GM20000 (cell line): ENCODE measurements at places on chromosomes 16 and 17.

DNA sequence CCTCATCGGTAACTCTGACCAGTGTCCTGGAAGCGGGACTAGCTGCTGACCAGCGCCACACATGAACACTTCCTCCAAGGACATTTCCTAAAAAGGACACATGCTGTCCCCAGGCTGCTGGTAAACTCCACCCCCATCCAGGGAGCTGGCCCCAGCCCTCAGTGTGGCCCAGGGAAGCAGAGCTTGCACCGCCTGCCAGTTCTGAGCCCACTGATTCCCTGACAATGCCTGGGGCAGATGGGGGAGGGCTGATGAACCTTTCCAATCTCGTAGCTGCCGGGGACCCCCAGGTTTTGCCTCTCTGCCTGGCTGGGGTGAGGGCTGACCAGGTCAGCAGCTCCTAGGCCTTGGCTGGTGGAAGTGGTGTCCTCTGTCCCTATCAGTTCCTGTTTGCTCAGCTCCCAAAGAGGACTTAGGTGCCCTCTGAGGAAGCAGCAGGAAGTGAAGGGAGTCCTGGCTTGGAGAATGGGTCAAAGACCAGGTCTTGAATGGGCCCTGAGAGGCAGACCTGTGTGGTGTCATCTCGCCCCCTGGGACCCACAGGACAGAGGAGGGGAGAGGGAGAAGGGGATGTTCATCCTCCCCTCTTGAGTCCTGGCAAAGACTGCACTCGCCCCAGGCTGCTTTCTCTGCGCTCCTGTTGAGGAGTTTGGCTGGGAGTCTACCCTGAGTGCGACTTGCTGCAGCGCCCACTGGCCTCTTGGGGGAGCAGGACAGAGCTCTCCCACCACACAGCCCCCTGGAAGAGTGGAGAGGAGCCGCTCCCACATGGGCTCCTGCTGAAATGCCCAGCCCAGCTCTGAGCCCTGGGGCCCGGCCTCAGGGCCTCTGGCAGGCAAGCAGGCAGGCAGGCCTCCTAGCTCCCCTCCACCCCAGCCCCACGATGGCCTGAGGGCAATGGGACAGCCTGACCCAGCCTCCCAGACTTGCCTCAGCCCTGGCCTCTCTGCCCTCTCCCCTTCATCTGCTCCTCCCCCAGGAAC, 16.8 kb downstream of the PDK2 start:
- DNase-seq, result no peak

DNA sequence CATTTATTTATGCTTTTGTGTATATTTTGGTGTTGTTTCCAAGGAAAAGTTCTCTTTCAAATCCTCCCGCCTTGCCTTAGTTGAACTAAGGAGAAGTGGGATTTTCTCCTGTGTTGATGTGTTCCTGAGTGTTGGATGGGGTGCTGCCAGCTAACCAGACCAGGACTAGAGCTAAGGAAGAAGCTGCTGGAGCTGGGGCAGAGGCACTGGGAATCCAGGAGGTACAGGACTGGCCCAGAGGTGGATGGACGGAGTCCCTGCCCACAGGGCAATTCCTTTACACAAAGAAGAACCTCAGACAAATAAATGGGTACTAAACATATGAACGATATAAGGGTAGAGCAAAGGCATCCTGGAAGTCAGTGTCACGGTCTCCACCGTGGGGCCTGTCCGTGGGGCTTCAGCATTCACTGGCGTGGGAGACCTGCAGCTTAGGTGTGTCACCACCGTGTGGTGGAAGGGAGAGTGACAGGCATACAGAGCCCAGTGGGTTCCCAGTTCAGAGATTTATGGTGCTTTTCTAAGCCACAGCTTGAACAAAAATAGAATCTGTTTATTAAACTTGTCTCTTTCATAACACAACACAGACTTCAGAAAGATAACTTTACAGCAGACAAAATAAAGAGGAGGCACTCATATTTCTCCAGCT, 270.7 kb downstream of the NTN1 start:
- peak; percentile 60 for DNase-seq

GRCh38 chr16:75342308-75342811, 90.9 kb upstream of the BCAR1 start:
- DNase-seq, result no peak

- DNase-seq, result no peak
Observed at GRCh38 chr17:28053044-28053670, 10.7 kb downstream of the NLK start.

DNA sequence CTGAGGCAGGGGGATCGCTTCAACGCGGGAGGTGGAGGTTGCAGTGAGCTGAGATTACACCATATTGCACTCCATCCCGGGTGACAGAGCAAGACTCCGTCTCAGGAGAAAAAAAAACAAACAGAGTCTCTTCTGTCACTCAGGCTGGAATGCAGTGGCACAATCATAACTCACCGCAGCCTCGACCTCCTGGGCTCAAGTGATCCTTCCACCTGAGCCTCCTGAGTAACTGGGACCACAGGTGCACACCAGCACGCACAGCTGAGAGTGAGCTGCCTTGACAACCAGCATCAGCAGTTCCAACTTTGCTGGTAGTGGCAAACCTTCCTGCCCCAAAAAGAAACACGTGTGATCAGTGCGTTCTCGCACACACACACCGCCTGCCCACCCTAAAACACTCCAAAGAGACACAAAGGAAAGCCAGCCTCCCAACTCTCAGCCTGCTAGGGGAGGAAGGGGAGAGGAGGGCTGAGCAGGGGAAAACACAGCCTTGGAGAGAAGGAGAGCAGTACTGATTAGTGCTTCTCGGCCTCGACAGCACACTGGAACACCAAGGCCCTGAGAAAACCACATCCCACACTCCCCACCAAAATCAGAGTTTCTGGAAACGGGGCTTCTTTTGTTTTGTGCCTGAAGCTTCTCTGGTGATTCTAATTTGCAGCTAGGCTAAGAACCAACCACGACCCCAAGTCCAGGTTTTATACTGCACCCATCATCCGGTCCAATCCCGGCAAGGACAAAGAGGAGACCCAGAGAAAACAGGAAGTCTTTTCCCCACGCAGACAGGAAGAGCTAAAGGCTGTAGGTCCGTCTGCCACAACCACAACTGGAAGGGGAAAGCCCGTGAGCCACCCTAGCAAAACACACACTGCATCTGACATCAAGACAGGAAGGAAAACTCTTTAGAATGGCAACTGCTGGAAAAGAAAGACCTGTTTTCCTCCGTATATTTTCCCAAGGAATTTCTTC, 28.8 kb downstream of the ZCCHC14 start:
- DNase-seq, result peak; percentile 69

DNA sequence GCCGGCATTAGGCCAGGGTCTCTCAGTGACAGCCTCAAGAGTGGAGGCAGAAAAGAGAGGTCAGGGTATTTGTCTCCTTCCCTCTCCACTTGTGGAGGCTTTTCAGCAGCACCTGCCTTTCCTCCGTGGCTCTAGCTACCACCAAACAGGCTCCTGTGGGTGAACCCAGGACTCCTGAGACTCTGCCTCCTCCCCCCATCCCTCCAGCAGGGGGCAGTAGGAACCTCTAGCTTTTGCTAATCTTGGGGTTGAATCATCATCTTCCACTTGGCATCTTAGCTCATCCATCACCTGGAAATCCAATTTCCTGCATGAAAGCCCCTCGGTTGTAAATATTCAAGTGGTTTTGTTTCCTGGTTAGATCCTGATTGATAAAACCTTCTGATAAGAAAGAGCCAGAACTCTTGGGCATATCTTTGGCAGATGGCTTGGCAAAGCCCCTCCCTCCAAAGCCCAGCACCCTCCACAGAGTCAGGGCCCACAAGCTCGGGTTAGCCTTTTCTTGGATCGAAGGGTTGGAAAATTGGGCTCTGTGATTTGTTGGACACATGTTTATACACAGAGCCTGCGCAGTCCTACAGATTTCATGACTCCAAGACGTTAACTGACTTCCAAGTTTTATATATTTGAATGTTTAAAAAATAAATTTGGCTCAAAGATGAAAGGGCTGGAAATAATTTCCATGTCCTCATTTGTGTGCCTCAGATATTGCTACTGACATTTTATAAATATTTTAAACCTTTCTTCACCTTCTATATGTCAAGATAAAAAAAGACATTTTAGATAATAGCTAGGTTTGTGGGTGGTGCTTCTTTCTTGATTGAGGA, 322.1 kb downstream of the MAP2K4 start:
- DNase-seq, result peak; percentile 52

DNA sequence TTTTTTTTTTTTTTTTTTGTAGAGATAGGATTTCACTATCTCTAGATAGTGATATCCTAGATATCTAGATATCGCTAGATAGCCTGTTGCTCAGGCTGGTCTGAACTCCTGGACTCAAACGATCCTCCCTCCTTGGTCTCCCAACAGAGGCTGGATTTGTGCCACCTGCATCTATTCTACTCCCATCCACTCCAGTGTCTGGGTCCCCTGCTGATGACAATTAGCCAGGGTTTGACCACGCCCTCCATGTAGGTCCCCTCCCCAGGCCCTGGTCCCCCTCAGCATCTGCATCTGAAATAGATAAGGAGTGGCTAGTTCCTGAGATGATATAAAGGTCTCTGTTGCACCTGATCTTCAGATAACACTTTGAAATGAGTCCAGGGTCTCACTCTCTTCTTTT, 2.2 kb downstream of the ZNF688 start:
- no peak for DNase-seq

- DNase-seq, result no peak
Observed at GRCh38 chr16:80846680-80847079, 42.3 kb upstream of the CDYL2 start.

DNA sequence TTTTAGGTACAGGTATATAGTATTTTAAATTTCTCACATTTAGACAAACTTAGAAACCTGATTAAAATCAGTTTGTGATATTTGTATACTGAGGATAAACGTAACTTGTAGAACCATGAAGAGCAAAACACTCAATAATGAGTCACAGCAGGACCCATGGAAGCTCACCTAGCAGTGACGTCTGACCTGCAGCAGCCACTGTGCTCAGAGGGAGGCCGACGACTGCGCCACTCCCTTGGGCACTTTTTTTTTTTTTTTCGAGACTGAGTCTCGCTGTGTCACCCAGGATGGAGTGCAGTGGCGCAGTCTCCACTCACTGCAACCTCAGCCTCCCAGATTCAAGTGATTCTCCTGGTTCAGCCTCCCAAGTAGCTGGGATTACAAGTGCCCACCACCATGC, 106.2 kb upstream of the AXIN2 start:
- no peak for DNase-seq

DNA sequence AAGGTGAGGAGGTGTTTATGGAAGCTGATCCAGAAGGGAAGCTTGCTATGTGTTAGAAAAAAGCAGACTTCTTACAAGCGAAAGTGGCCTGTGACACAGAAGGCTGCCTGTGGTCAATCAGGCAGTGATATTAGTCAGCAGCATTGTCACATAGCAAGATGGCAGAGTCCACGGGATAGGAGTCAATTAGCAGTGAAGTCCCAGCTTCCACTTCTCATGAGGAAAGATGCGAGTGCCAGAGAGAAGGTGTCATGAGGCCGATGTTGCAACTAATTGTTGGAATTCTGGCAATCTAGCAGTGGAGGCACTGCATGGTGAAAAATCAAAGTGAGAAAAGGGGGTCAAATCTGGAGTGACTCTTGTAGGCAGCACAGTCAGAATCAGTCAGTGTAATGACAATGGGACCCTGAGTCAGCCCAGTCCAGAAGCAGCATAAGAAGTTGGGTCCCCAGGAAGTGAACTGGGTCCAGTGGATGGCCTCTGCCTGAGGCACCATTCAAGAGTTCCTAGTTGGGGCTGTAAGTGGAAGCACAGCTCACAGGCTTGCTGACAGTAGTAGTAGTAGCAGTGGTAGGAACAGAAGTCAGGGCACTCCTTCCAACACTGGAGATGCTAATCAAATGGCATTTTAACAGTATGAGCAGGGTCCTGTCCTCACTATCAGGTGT, 85.1 kb downstream of the TNFRSF13B start:
- peak; percentile 32 for DNase-seq

DNA sequence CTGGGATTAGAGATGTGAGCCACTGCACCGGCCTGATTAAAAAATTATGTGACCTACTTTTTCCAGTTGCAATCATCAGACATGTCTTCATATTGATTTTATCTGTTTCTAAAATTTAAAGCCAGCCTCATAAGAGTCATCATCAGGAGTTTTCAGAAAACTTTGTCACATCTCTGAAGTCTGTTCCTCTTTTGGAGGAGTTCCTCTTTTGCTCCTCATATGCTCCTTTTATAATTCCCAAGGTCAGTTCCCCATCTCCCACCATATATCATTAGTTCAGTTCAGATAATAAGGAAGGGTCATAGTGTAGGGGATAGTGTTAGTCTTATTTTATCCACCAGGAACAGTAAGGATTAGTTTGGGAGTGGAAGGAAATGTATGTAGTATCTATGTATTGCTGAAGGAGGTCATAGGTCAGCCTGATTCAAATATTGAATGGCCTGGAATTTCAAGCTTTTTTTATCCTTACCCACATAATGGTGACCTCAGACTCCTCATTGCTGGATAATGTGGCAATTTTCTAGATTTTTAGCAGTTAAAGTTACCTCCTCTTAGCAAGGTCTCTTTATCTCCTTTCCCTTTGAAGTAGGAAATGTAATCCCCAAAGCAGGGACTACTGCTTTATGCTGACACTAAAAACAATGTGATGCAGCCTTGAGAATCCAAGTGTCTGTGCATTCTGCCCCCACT, 13.8 kb upstream of the DUSP14 start:
- DNase-seq, result no peak

GRCh38 chr16:88966986-88967829, 9.8 kb downstream of the CBFA2T3 start:
- DNase-seq, result no peak

- DNase-seq, result no peak
Observed at GRCh38 chr17:82076018-82076784, 10.6 kb upstream of the DUS1L start.

DNA sequence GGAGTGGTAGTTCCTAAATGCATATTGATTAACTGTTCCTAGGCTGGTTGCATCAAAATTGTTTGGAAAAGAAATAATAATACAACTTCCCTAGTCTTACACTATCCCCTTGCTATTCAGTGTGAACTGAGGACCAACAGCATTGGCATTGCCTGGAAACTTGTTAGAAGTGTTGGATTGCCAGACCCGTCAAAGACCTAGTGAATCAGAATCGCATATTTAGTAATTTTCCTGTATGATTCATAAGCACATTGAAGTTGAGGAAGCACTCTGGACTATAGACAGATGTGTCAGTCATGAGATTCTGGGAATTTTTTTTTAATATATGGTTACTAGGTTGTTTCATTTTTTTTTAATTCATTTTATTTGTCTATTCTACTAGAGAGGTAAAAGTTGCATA, 34.7 kb upstream of the KCNJ16 start:
- DNase-seq, result no peak

- no peak for DNase-seq
Observed at GRCh38 chr17:57410169-57410568, 153.8 kb downstream of the MSI2 start.
